Gastrocnemius medialis (tissue), 4 donors: ENCODE measurements at places on chromosomes 12 and 14. TPM values are rescaled to one million over a fixed set of nuclear protein-coding genes. Genes with fewer than 3 reads are reported as not detected.

GRCh38 chr14:104537613-104537988 lies 42.0 kb upstream of the C14orf180 start:
- no peaks in the 10 kb centered on the region for H3K4me1 ChIP-seq
- no peak overlapping the region for H3K27ac ChIP-seq
- no peak overlapping the region for H3K4me3 ChIP-seq
- no peaks in the 10 kb centered on the region for H3K36me3 ChIP-seq
- DNase-seq = no peak

GRCh38 chr14:81157431-81157830 lies 63.3 kb downstream of the GTF2A1 start:
- H3K4me1 ChIP-seq = no peaks in the 10 kb centered on the region
- no peak overlapping the region for H3K27ac ChIP-seq
- H3K27me3 ChIP-seq = no peaks in the 10 kb centered on the region
- no peaks in the 10 kb centered on the region for H3K36me3 ChIP-seq
- no peak for DNase-seq
- H3K4me3 ChIP-seq = no peak overlapping the region

TMEM63C gene
- not detected for total RNA-seq

SMIM41 gene
- not detected for total RNA-seq

- H3K4me1 ChIP-seq = peaks cover 32% of the 10 kb centered on the region
- no peak overlapping the region for H3K27ac ChIP-seq
- no peak for DNase-seq
- H3K27me3 ChIP-seq = no peaks in the 10 kb centered on the region
Measured at GRCh38 chr14:105312973-105313372, 1.6 kb upstream of the PACS2 start.

DNA sequence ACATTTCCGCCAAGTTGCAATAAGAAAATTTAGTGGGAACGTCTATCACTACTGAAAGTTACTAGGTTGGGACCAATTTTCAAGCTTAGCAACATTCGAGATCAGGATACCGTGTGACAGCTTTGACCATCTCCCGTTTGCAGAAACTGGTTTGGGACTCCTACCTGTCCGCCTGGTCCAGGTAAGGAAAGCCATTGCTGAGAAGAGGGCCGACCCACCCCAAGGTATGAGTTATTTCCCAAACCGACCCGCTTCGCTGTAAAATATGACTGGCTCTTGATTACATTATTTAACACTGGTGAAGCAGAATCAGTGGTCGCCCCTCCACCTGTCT lies 271 bp downstream of the DNAI7 start:
- no peaks in the 10 kb centered on the region for H3K27me3 ChIP-seq
- peak overlapping the region; percentile 97 for H3K4me3 ChIP-seq
- DNase-seq = no peak
- H3K27ac ChIP-seq = peak overlapping the region; percentile 94
- H3K4me1 ChIP-seq = peaks cover 18% of the 10 kb centered on the region

DNA sequence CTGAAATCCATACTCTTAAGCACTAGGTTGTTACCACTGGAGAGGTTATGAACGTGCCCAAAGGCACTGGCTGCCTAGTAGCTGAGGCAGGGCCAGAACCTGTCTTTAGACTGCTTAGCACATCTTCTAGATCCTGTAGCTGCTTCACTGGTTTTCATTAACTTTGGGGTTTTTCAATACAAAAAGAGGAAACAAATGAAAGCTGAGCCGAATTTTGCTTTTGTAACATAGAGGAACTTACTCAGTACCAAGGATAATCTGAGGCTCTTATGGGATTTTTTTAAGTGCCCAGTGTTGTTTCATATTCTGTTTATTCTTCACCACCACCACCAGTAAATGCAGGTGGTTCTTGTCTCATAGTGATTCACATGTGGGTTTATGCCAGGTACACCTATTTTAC lies 396.1 kb downstream of the RAD51B start:
- no peaks in the 10 kb centered on the region for H3K27me3 ChIP-seq
- H3K4me1 ChIP-seq = peaks cover 27% of the 10 kb centered on the region
- H3K4me3 ChIP-seq = no peak overlapping the region
- DNase-seq = no peak

DNA sequence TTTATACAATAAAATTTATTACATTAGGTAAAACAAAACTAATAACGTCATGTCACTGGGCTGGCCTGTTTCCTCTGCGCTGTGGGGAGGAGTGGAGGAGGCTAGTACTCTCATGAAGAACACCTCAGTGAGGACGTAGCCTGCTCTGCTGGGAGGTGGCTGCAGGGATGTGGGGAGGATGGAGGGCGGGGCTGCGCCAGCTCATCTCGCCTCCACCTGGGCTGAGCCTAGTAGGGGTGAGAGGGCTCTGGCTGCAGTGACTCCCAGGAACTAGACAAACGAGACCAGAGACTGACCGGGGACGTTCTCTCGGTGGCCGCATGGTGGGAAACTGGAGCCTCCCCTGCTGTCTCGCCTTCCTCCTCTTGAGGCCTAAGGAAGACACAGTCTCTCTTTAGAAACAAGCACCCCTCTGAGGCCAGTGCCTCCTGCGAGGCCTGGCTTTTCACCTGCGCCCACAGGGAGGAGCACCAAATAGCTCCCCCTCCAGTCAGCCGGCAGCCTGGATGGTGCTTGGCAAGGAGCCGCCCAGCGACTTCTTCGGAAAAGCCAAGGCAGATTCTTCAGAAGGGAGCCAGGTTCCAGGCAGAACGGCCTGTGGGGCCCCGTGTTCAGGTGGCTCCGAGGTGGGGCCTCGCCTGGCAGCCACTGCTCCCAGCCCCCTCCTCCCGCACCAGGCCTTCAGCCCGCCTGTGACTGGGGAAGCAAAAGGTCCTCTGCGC lies 62.4 kb downstream of the PLEKHG3 start:
- no peak overlapping the region for H3K4me3 ChIP-seq
- DNase-seq = no peak
- H3K36me3 ChIP-seq = peaks cover 55% of the 10 kb centered on the region

DNA sequence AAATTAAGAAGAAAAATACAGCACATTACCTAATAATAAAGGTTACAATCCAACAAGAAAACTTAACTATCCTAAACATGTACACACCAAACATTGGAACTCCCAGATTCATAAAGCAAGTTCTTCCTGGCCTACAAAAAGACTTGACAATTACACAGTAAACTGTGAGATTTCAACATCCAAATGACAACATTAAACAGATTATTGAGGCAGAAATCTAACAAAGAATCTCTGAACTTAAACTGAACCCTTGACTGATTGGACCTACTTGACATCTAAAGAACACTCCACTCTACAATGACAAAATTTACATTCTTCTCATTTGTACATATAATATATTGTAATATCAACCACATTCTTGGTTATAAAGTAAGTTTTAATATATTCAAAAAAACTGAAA lies 1341.3 kb downstream of the LRFN5 start:
- H3K27me3 ChIP-seq = no peaks in the 10 kb centered on the region
- no peak overlapping the region for H3K4me3 ChIP-seq
- no peaks in the 10 kb centered on the region for H3K36me3 ChIP-seq
- H3K27ac ChIP-seq = no peak overlapping the region

- no peaks in the 10 kb centered on the region for H3K36me3 ChIP-seq
- no peak for DNase-seq
- no peaks in the 10 kb centered on the region for H3K27me3 ChIP-seq
- peaks cover 4% of the 10 kb centered on the region for H3K4me1 ChIP-seq
- H3K27ac ChIP-seq = no peak overlapping the region
- H3K4me3 ChIP-seq = no peak overlapping the region
Measured at GRCh38 chr12:31224768-31225448, 101.0 kb downstream of the SINHCAF start.
